ENCODE measurements at places on chromosomes 7 and 10. TPM values are rescaled to one million over a fixed set of nuclear protein-coding genes. Genes with fewer than 3 reads are reported as not detected.

Gene ENTPD1
- total RNA-seq: not detected

Gene TES
- total RNA-seq: not detected

DNA sequence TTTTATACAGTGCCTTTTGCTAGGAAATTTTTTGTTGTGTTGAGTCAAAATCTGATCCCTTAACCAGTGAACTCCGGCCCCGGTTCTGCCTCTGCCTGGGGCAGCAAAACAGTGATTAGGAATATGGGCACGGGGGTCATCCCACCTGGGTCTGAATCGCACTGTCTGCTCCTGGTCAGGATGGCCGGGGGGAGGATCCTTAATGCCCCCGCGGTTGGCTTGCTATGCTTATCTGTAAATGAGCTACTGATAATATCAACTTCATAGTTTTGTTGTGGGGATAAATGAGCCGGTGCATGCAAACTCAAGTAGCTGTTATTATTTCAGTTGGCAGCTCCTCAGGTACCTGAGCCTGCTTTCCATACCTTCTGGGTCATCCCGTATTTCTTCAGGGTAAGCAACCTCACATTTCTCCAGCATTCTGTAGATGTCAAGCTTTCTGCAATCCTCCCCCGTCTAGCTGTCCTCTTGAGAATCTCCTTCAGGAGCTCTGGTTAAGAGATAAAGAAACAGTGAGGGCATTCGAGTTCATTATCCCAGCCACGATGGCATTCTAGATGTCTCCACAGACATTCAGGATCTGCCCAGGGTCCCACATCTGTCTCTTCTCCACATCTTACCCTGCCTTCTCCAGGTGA lies 592.2 kb downstream of the SDK1 start:
- DNase-seq: no peak

GRCh38 chr10:114499116-114499515 lies 94.8 kb upstream of the AFAP1L2 start:
- DNase-seq: no peak

DNA sequence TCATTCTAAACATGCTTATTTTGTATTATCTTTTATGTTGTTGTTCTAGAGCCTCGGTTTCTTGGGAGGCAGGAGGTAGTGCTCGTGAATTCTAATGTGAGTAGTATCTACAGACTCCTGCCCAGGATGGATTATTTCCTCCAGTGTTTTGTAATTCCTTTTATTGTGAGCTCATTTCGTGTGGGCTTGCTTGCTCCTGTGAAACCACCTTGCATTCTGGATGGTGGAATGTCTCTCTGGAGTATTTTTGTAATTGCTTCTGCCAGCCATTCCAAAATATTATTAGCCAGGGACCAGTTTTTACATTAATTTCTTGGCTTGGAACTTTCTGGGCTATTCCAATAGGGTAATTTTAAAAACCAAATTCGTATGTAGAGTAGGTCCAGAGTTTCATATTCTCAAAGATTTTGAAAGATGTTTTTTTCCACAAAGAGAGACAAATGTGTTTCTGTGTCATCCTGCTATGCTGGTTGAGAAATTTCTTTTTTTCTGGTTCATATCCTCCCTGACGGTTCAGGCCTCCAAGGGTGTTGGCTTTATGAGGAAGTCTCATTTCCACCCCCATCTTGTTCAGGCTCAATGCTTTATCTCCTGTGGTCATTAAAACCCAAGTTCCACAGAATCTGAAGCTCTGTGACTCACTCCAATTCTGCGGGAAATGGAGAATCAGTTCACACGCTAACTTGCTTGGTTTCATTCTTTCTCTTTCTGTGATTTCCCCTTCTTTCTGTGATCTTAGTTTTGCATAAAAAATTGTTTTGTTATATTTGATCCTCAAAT lies 41.7 kb upstream of the CALD1 start:
- DNase-seq: no peak

GRCh38 chr7:101971457-101971856 lies 154.0 kb downstream of the CUX1 start:
- no peak for DNase-seq

DNA sequence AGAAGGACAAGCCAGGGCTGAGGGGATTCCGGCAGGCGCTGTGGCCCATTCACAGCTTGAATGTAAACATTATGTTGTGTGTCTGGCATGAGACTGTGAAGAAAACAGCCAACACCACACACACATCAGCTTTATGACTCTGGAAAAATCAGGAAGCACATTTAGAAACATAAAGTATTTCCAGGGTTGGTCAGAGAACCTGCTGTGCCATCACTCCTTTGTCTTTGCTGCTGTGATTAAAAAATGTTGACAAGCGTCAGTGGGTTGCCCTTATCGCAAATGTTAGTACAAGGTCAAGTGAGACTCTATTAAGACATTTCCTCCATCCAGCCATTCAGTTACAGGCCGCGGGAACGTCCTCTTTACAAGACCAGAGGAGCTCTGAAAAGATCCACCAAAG lies 95.4 kb downstream of the TAX1BP1 start:
- DNase-seq: no peak

GRCh38 chr10:18157881-18158280 lies 17.7 kb downstream of the CACNB2 start:
- DNase-seq: no peak
